ENCODE measurements at places on chromosomes 13 and 19. TPM values are rescaled to one million over a fixed set of nuclear protein-coding genes. Genes with fewer than 3 reads are reported as not detected.

GRCh38 chr13:89982407-89983095, 1364.9 kb upstream of the MIR17HG start:
- peak; percentile 78 for DNase-seq

DNA sequence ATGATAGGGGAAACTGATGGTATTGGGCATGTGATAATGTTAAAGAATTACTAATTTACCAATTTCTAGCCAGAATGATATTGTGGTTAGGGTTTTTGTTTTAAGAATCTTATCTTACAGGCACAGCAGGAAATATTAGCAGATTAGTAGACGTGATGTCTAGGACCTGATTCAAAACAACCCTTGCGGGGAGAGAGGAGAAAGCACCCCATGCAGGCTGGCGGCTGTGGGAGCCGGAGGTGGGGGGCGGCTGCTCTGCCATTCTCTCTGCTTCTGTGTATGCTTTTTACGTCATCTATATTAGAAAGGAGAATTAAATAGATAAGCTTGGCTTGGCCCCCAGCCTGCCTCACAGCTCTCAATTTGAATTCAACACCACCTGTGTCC, 41.5 kb downstream of the MLLT1 start:
- DNase-seq, result no peak

- no peak for DNase-seq
Observed at GRCh38 chr19:13985771-13986347, 20.3 kb downstream of the RFX1 start.

- DNase-seq, result peak; percentile 33
Observed at GRCh38 chr13:58583966-58584365, 952.4 kb downstream of the PCDH17 start.

DNA sequence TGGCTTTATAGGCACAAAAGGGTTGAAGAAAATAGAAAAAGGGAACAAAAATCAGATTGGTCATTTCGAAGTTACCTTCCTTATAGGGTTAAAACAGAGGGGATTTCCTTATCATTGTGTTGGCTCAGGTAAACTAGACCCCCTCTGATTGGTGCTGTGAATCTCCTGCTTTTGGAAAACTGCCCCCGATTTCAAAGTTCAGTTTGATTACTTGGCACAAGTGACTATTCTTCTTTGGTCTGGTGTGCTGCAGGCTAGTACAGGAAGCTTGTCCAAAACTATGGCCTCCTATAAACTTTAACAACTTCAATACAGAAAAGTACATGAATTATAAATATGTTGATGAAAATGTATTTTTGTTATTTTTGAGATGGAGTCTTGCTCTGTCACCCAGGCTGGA, 13.9 kb upstream of the TPTE2 start:
- DNase-seq, result no peak

DNA sequence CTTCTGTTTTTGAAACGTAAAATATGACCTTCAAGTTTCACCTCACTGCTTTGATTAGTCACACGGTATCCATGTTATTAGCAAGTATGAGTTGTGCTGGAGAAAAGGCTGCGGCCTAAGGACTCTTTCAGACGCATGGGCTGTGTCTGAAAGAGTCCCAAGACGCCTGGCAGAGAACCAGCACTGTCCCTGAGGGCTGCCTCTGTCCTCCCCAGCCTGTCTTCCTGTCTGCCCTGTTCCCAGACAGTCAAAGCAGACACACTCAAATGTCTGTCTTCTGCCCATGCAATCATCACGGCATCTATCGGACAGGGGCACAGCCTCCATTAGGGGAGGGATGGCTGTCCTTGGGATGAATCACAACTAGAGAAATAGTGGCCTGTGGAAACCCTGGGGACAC, 65.5 kb downstream of the DPY19L3 start:
- DNase-seq, result no peak

DNA sequence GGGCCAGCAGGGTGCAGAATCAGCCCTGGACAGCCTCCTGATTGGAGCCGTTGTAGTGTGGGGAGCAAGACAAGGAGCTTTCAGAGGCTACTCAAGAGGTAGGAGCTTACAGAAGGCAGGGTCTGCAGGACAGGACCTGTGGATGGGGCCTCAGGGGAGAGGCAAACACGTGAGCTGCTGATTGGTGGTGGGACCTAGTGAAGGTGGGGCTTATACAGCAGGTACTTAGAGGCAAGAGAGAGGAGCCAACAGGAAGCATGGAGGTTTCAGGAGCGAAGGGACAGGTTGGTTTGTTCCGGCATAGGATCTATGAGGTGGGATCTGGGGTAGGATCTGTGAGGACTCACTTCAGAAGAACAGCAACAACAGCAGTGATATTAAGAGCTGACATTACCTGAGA, 32.4 kb downstream of the ZSWIM4 start:
- no peak for DNase-seq

GRCh38 chr19:50322234-50322633, 6.9 kb downstream of the KCNC3 start:
- DNase-seq, result no peak

DNA sequence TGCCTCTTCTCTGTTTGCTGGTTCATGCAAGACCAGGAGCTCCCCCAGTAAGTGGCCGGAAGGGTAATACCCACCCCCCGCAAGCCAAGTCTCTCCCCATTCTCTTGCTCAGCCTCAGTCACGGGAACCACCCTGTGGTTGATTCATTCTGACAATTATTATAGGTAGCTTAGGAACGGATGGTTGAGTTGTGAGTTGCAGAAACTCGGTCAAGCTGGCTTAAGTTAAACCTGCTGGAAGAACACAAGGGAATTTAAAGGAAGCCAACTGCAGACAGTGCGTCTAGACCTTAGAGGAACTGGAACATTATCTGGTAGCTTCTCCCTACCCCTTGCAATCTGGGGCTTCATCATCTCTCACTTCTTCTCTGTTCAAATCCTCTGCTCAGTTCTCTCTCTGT, 8.9 kb downstream of the FPR1 start:
- peak; percentile 49 for DNase-seq

GRCh38 chr13:40999416-40999815, 19.7 kb downstream of the ELF1 start:
- DNase-seq, result no peak

DNA sequence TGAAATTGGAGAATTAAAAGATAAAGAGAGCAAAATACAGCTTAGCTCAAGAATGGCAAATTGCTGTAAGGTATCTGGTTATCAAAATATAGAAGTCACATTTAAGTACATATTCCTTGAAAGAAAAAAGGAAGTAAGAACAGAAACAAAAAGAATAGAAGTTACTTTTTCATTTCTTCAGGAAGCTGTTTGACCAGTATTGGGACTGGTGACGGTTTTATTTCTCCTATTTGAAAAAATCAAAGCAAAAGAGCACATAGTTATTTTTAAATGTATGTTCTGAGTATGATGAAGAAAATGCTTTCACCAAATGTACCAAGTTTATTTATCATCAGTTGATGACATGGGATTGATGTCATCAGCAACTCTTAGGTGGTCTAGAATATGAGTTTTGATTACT, 83.1 kb upstream of the OXGR1 start:
- DNase-seq, result no peak

GRCh38 chr13:77742801-77743200, 45.3 kb downstream of the SLAIN1 start:
- DNase-seq, result no peak

- no peak for DNase-seq
Observed at GRCh38 chr13:60970736-60971135, 444.9 kb downstream of the PCDH20 start.

DNA sequence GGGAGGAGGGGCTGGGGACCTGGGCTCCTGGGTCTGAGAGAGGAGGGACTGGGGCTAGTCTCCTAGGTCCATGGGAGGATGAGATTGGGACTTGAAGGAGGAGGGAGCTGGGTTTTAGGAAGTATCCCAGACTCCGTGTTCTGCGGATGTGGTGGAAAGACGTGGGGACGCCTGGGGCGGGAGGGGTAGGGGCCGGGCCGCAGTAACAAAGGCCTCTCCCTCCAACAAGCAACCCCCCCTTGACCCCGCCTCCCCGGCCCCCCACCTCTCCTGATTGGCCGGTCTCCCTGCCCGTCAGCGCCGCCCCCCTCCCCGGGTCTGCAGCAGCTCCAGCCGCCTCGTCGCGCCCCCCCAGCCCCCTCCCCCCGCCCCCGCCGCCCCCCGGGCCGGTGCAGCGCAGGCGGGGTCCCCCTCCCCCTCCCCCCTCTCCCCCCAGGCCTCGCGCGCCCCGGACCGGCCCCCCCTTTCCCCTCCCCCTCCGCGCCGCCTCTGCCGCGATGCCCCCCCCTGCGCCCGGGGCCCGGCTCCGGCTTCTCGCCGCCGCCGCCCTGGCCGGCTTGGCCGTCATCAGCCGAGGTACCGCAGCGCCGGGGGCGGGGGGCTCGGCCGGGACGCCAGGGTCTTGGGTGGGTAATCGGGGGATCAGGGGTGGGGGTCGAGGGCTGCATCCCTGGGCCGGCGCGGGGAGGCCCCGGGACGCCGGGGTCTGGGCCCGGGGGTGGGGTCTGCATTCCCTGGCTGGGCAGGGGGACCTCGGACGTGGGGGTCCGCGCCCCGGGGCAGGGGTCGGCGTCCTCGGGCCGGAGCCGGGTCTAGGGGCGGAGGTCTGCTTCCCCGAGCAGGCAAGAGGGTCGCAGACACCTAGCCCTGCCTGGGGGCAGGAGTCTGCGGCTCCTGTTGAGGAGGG, at the start of gene IGLON5:
IGLON5 (plus strand) TSS at position 294 of the 907 bp plus-strand sequence; CDS start at position 498, 204 bp downstream.
- DNase-seq, result no peak

RNF225 gene
- 0.98 TPM for total RNA-seq

IGFLR1 gene
- 4.2 TPM for total RNA-seq

PLEKHA4 gene
- 10.1 TPM for total RNA-seq

SAMD1 gene
- 19.8 TPM for total RNA-seq

VSTM2B gene
- not detected for total RNA-seq

BAX gene
- total RNA-seq, result 130 TPM

ZIC5 gene
- total RNA-seq, result not detected

SYCN gene
- not detected for total RNA-seq

CLEC11A gene
- 2.4 TPM for total RNA-seq

C3 gene
- total RNA-seq, result 842 TPM

RGL3 gene
- total RNA-seq, result not detected

ZC3H13 gene
- total RNA-seq, result 39.0 TPM

MAMSTR gene
- total RNA-seq, result 0.22 TPM
